ENCODE measurements at places on chromosomes 4 and X.
A peak's percentile ranks its signal among the peaks of the same experiment; 100 is the strongest.

DNA sequence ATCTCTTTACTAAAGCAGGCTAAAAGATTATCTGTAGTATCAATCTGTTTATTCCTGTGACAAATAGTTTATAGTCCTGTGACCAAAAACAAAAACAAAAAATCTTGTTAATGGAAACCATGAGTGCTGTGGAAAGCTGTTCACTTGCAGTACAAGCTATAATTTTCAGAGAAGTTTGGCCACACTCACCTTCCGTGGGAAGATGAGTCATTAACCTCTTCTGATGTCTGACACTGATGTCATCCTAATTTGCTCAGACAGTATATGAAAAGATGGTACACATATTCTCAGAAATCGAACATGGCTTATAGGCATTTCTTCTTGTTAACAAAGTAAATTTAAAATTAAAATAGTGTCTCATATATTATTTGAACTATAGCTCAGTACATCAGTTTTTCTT, 19.9 kb upstream of the ENPP6 start:
- DNase-seq = peak; percentile 59

DNA sequence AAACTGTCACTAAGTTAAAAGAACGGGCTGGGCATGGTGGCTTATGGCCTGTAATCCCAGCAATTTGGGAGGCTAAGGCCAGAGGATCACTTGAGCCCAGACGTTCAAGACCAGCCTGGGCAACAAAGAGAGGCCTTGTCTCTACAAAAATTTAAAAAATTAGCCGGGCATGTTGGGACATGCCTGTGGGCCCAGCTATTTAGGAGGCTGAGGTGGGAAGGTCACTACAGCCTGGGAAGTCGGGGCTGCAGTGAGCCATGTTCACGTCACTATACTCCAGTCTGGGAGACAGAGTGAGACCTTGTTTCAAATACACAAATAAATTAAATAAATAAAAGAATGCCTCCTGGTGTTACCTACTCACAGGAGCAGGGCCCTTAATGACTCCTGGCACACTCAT, 69.5 kb downstream of the APBB2 start:
- no peak for DNase-seq

GRCh38 chrX:85052205-85052604, 48.5 kb downstream of the APOOL start:
- no peak for DNase-seq

DNA sequence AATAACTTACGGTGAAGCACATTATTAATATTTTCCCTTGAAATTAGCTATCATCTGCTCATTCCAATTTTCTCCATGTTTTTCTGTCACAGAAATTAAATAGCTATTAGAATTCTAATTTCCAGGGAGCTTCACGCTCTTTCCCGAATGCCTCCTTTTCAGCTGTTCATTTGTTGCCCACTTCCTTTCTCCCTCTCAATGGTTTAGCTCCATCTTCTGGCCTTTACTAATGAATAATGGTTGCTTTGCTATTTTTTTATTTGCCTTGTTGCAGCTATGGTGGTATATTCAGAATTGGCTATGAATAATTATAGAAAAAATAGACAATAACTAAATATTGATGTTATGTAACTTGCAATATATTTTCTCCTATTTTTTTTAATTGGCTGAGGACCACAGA, 70.5 kb downstream of the GRIA2 start:
- no peak for DNase-seq

GRCh38 chrX:117969782-117970181, 146.8 kb downstream of the KLHL13 start:
- no peak for DNase-seq

GRCh38 chr4:101960431-101960830, 169.9 kb downstream of the BANK1 start:
- no peak for DNase-seq

GRCh38 chr4:166019441-166020220, 146.6 kb downstream of the TLL1 start:
- DNase-seq = no peak

GRCh38 chr4:184403384-184403781, 71.0 kb downstream of the IRF2 start:
- no peak for DNase-seq

DNA sequence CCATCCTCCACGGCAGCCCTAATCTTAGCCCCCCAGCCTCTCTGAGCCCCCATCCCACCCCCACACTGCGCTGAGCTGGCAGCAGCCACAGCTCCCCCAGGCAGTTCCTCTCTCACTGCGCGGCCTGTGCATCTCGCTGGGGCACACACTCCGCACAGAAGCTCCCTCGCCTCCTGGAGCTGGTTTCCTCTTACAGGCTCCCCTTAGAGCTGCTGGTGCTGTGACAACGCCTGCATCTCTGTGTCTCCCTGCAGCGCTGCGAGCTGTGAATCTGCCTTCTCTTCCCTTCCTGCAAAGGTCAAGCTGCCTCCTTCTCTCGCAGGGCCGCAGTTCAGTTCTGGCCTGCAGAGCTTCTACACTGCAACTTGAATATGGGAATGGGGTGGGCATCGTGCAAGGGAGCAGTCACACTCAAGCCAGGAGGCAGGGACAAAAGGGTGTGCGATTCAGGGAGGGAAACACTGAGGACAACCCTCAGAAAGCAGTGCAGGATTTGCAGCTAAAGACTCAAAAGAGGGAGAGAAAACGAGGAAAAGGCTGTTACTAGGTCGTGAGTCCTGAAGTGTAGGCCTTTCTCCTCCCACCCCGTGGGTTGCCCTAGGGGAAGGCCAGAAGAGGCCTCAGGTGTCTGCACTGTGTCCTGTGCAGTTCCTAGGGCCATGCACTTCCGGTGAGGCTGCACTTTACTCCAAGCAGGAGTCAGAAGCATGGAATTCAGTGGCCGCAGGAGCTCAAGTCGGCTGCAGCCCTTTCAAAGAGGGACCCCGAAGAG, 87.0 kb downstream of the BCOR start:
- peak; percentile 66 for DNase-seq

- DNase-seq = no peak
Measured at GRCh38 chr4:16909281-16909680, 10.8 kb upstream of the LDB2 start.

GRCh38 chr4:106690487-106690886, 321.9 kb upstream of the GIMD1 start:
- peak; percentile 39 for DNase-seq

GRCh38 chr4:40800064-40800463, 50.3 kb downstream of the NSUN7 start:
- DNase-seq = no peak

GRCh38 chr4:7678318-7678852, 243.7 kb upstream of the PSAPL1 start:
- no peak for DNase-seq

DNA sequence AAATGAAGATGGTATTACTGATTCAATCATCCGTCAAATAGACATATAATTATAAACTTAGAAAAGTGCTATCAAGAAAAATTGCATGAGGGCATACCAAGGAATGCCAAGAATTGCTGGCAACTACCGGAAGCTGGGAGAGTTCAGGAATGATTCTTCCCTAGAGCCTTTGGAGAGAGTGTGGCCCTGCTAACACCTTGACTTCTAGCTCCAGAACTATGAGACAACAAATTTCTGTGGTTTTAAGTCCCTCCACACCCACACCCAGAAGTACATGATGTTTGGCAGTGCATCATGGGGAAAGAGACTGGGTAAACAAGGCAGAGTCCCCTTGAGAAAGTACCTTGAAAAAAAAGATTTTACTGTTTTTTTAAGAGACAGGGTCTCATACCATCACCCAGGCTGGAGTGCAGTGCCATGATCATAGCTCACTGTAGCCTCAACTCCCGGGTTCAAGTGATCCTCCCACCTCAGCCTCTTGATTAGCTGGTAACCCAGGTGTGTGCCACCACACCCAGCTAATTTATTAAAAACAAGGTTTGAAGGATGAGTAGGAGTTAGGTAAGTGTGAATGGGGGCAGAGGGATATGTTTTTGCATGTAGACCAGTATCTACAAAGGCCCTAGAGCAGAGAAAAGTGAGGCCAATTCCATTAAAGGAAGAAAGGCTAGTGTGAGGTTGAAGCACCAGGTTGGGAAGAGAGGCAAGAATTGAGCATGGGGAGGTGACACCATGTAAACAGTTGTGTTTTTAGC, 53.1 kb downstream of the GSX2 start:
- no peak for DNase-seq

GRCh38 chr4:121794505-121795188, 6.5 kb upstream of the EXOSC9 start:
- no peak for DNase-seq

DNA sequence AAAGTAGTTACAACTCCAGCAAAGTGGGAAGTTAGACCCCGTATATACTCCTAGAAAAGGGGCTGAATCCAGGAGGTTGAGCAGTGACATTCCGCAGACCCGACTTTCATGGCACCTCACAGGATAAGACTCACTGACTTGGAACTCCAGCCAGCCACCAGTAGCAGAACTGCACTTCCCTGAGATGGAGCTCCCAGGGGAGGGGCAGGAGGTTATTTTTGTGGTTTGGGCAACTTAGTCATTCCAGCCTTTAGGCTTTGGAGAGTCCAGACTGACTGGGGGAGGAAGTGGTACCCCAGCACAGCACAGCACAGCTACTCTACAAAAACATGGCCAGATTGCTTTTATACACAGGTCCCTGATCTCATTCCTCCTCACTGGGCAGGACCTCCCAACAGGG, 319.1 kb downstream of the PCDH19 start:
- DNase-seq = no peak

GRCh38 chrX:41047878-41048534, 37.2 kb upstream of the USP9X start:
- DNase-seq = no peak

GRCh38 chrX:71440401-71440800, 74.2 kb downstream of the TAF1 start:
- peak; percentile 27 for DNase-seq

DNA sequence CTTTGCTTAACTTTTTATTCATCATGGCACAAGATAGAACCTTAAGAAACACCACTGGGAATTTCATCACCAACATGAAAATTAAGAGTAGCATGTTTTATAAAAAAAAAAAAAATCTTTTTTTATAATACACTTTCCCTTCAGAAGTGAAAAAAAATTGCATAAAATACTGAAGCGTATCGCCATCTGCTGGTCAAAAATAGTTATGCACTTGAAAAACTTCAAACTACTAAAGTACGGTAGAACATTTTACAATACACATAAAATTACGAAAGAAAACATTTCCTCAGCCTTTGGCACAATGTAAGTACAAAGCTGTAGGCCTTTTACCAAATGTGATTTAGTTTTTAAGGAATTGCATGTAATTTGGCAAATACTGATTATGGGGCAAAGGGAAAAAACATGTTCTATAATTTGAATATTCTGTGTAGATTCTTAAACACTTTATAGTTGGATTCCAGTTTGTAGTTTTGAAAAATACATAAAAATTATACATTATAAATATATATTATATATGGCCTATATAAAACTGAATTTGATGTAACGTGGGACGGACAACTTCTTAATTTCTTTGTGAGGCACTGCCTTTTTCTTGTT, 26.5 kb downstream of the HCCS start:
- DNase-seq = peak; percentile 29

- DNase-seq = no peak
Measured at GRCh38 chrX:124216396-124217115, 115.9 kb upstream of the TEX13D start.

Data from suppressor macrophage (primary cell).